ENCODE measurements at places on chromosomes 7 and 10. TPM values are rescaled to one million over a fixed set of nuclear protein-coding genes. Genes with fewer than 3 reads are reported as not detected.
A peak's percentile ranks its signal among the peaks of the same experiment; 100 is the strongest.

The CDNF gene
- 1.9 TPM for total RNA-seq

The CNNM2 gene
- 13.3 TPM for total RNA-seq

The OR2A42 gene
- 1.3 TPM for total RNA-seq

The ZNF727 gene
- total RNA-seq = 5.6 TPM

The ITGA8 gene
- total RNA-seq = 516 TPM

- H3K27ac ChIP-seq = no peak overlapping the region
- DNase-seq = no peak
- no peak overlapping the region for H3K4me3 ChIP-seq
These were observed 221.1 kb downstream of the SEMA3E start for GRCh38 chr7:83427884-83428283.

DNA sequence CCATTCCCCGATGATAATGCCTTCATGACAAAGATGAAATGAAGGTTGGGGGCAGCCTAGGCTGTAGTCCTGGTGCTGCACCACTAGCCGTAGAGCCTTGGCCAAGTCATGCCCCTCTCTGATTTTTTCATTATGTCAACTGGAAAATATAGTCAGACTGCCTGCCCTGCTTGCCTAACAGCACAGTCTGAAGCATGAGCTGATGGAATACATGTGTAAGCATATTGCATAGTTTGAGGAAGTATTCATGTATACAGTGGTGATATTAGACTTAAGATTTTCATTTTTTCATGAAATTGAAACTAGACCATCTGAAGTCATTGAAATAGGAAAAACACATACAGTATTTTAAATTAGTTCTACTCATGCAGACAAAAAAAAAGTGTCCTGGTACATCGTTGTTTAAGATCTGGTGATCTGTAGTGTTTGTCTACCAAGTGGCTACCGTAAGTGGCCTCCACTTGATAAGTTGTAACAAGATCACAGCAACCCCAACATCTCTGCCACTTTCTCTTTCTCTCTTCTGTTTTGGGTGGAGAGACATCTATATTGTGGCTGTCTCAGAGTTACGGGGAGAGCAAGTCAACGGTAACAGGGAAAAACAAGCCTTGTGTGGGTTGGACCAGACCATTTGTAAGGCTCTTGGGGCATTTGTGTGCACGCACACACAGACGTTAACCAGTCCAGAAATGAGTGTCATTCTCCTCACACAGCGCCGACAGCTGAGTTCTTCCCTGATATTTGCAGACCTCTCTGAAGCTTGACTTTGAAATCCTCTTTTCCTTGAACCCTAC, 716.6 kb upstream of the GALNT17 start:
- no peak overlapping the region for H3K4me3 ChIP-seq
- no peak for DNase-seq
- no peaks in the 10 kb centered on the region for H3K4me1 ChIP-seq

DNA sequence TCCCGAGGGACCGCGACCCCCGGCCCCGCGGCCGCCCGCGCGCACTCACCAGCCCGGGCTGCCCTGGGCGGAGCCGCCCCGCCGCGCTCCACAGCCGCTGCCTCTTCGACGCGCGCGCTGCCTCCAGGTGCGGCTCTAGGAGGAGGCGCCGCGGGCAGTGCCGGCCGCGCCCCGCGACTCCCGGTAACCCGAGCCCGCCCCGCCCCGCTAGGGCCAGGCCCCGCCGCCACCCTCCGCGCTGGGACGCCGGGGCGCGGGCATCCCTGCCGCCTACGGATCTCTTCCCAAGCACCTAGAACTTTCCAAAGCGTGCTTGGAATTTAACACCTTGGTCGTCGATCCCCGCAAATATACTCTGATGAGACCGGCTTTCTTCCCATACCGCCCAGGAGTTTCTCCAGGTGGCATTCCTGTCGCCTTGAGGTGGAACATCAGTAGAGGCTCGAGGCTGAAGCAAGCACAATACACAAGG, at the start of gene SLC26A5:
SLC26A5 (minus strand) TSS at position 159 of the 472 bp plus-strand sequence. CDS start 24,693 bp downstream, outside the sequence.
- peak within 1 kb of the TSS; percentile 24 for H3K4me3 ChIP-seq
- DNase-seq = no peak
- H3K27me3 ChIP-seq = no peaks in the 10 kb centered on the region
- no peak within 1 kb of the TSS for H3K27ac ChIP-seq
- H3K4me1 ChIP-seq = no peaks in the 10 kb centered on the region

- H3K4me3 ChIP-seq = peak overlapping the region; percentile 54
- DNase-seq = no peak
- peaks cover 7% of the 10 kb centered on the region for H3K36me3 ChIP-seq
- peaks cover 27% of the 10 kb centered on the region for H3K4me1 ChIP-seq
- H3K27ac ChIP-seq = no peak overlapping the region
- H3K27me3 ChIP-seq = no peaks in the 10 kb centered on the region
These were observed 155.9 kb downstream of the ARID5B start for GRCh38 chr10:62057359-62057758.

GRCh38 chr10:28840971-28841370, 163.7 kb downstream of the BAMBI start:
- peaks cover 6% of the 10 kb centered on the region for H3K4me1 ChIP-seq
- DNase-seq = no peak

DNA sequence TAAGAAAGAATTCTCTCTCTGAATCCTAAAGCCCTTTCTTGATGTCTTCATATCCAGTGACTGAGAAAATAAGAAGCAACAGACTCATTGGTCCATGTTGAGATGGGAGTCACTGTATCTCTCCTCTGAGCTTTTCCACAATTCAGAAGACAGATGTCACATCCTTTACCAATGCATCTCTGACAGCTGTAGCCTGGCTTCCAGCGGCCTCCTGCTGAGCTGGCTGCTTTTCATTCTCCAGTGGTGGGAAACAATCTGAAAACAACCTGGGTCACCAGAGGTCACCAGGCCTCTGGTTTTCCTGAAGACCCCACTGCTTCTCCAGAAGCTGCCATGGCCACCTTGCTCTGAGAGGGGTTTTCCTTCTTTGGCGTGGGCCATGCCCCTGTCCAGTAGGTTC, 18.3 kb upstream of the RPA3 start:
- no peaks in the 10 kb centered on the region for H3K27me3 ChIP-seq
- no peak for DNase-seq
- no peaks in the 10 kb centered on the region for H3K4me1 ChIP-seq
- no peaks in the 10 kb centered on the region for H3K36me3 ChIP-seq
- no peak overlapping the region for H3K27ac ChIP-seq

DNA sequence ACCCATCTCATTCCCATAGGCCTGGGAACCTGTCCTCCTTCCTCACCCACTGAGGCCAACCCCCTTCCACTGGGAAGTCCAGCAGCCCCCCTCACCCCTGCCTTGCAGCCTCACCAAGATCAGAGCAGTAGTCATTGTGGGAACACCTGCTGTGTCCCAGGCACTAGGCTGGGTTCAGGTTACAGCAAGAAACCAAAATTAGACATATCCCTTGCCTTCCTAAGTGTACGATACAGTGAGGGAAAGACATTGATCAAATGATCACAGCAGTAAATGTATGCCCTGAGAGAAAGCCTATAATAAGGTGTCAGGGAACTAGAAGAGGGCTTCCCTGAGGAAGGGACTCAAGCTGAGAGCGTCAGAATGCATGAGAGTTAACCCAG, 17.0 kb upstream of the C10orf105 start:
- no peaks in the 10 kb centered on the region for H3K36me3 ChIP-seq
- no peaks in the 10 kb centered on the region for H3K27me3 ChIP-seq

- no peaks in the 10 kb centered on the region for H3K4me1 ChIP-seq
- DNase-seq = no peak
- H3K36me3 ChIP-seq = no peaks in the 10 kb centered on the region
- H3K27ac ChIP-seq = no peak overlapping the region
- no peak overlapping the region for H3K4me3 ChIP-seq
- no peaks in the 10 kb centered on the region for H3K27me3 ChIP-seq
These were observed 623.7 kb downstream of the PARD3 start for GRCh38 chr10:34191406-34191805.

GRCh38 chr7:136956232-136956631, 87.8 kb downstream of the CHRM2 start:
- H3K4me3 ChIP-seq = no peak overlapping the region
- no peak for DNase-seq
- no peaks in the 10 kb centered on the region for H3K36me3 ChIP-seq
- H3K4me1 ChIP-seq = no peaks in the 10 kb centered on the region
- H3K27ac ChIP-seq = no peak overlapping the region
- H3K27me3 ChIP-seq = no peaks in the 10 kb centered on the region

Measured in aorta (tissue), 5 donors.